ENCODE measurements at places on chromosomes 3 and 15.

DNA sequence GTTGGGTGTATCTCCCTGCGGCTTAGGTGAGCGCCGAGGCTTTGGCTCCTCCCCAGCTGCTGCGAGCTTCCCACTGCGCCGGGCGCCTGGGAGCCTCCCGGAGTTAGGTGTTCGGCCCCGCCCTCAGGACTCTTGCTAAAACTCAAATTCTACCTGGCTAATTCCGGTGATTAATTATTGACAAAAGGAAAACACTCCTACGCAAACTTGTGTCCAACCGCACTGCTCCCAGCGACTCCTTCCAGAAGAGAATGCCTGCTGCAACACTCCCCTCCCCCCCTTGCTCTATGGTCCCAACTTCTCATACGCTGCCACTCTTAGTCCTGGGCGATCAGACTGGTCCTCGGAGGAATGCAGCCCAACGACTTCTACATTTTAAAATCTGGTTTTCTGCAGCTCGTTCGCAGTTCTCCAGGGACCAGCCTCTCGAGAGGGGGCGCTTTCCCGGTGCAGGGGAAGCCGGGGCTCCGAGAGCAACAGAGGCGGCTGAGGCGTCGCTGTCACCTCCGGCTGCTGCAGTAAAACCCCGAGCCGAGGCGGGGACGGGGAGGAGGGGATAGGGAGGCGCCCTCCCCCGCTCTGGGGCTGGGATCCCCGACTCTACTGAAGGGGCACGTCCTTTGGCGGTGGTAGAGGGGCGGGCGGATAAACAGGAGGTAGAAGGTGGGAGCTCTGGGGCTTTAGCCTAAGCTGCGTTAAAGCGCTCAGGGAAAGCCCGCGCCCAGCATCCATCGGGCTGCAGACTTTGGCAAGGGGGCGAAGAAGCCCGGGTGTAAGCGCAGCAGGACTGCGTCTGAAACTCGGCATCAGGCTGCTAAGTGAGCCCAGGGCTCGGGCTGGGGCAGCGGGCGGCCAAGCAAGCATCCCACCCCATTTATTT is at the start of gene SPTSSB:
TSS of gene SPTSSB (minus strand) at position 77 of the 880 bp plus-strand sequence. CDS start 25,194 bp downstream, outside the sequence.
- peak; percentile 25 for DNase-seq

DNA sequence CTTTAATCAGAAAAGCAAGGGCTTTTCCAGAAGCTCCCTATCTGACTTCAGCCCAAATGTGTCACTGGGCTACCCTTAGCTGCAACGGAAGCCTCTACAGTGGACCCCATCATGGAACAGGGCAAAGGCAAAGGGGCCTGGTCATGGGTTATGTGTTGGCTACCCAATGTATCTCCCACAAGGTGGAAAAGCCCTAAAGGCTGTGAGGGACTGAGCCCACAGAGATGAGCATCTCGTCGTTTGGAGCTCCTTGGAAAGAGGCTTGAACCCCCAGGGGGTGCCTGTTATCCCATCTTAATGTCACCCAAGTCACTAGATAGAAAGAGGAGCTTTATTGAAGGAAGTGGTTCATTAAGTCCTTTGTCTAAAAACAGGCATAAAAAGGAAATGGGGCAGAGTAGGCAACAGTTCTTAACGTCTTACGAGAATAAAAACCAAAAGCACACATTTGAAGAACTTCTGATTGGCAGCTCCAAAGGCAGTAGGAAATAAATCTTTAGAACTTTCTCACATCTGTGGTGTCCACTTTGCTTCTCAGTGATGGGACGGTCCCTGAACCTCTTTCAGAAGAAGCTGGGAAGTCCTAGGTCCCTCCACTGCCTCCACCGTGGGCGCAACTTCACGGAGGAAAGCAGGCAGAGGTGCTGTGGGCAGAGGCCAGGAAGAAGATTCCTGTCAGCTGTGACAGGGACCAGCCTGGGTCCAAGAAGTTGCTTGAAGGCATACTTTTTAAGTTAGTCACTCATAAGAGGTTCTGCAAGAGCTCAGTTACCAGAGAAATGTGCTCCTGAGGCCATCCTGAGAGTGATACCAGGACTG is 93.7 kb downstream of the MYLK start:
- no peak for DNase-seq

GRCh38 chr3:71062037-71062932 is 521.2 kb downstream of the FOXP1 start:
- no peak for DNase-seq

GRCh38 chr3:77539014-77539413 is 499.1 kb downstream of the ROBO2 start:
- DNase-seq, result no peak

- DNase-seq, result no peak
Observed at GRCh38 chr3:16534640-16535262, 21.3 kb upstream of the RFTN1 start.

GRCh38 chr3:55343486-55344357 is 143.4 kb downstream of the WNT5A start:
- no peak for DNase-seq

GRCh38 chr3:157618075-157618760 is 115.0 kb upstream of the VEPH1 start:
- no peak for DNase-seq

- DNase-seq, result no peak
Observed at GRCh38 chr15:34850121-34850520, 54.8 kb upstream of the ACTC1 start.

DNA sequence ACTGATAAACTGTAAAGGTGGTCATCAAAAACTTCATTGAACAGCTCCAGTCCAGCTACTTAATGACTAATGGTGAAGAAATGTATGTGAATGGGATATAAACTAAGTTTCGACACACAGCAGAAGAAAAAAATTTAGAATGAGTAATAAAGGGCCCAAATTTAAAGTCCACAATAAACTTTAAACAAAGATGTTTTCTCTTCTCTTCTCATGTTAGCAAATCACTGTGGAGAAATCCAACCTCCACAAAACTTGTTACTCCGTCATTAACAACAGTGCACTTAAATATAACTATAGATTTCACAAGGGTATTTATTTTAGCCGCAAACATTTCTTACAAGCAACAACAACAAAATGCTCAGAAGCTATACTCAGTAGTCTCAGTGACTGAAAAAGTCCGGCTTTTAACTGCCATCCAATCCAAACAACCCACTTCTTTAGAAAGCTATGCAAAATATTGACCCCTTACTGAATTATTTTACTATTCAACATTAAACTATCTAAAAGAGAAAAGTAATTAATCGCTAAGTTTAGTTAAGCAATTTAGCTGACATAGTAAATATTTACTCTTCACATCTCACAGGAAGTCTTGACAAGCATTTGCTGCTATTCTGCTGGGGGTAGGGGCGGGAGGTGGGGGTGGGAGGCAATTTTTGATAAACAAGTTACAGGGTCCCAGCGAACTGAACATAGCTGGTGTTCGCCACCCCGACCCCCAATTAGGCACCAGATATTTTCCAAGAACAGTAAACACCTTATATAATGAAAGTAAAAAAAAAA is 2.4 kb downstream of the IGF2BP2 start:
- no peak for DNase-seq
